ENCODE measurements at places on chromosomes 7 and 10.

DNA sequence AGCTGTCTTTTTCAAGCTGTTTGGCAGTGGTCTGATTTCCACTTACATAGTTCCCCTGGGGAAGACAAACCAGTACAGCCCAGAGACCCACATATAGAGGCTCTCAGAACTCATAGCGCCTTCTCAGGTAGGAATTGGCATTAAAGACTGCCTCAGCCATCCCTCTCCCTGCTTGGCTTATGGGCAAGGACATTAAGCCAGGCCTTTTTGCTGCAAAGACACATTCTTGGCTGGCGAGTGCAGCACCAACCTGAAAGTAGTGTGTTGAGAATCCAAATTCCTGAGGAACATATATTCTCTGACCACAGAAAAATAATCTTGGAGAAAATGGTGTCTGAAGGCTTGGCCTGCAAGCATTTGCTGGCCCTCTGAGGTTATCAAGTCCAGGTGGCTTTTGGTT, 39.2 kb upstream of the HPS1 start:
- DNase-seq, result no peak

DNA sequence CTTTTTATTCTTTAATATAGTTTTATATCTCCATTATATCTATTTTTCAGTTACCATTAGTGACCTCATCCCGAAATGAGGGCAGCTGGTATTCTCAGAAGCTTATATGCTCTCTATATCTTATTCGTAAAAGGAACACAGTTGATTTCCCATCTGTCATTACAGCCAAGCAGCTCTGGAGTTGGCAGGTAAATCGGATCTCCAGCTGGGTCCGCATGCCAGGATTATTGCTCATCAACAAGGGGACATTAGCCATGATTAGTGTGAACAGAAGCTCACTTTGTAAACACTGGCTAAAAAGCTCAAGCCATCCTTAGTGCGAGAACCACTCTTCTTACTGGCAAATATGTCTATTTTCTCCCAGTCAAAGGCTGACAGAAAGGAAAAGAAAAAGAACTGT, 180.3 kb downstream of the NPSR1 start:
- no peak for DNase-seq

GRCh38 chr7:37510043-37510634, 61.5 kb upstream of the ELMO1 start:
- DNase-seq, result no peak

GRCh38 chr7:93895859-93896600, 5.5 kb upstream of the TFPI2 start:
- no peak for DNase-seq

GRCh38 chr10:60846173-60846572, 67.9 kb downstream of the CDK1 start:
- DNase-seq, result no peak

- DNase-seq, result peak; percentile 43
Observed at GRCh38 chr7:26199301-26200037, 1.1 kb downstream of the HNRNPA2B1 start.

DNA sequence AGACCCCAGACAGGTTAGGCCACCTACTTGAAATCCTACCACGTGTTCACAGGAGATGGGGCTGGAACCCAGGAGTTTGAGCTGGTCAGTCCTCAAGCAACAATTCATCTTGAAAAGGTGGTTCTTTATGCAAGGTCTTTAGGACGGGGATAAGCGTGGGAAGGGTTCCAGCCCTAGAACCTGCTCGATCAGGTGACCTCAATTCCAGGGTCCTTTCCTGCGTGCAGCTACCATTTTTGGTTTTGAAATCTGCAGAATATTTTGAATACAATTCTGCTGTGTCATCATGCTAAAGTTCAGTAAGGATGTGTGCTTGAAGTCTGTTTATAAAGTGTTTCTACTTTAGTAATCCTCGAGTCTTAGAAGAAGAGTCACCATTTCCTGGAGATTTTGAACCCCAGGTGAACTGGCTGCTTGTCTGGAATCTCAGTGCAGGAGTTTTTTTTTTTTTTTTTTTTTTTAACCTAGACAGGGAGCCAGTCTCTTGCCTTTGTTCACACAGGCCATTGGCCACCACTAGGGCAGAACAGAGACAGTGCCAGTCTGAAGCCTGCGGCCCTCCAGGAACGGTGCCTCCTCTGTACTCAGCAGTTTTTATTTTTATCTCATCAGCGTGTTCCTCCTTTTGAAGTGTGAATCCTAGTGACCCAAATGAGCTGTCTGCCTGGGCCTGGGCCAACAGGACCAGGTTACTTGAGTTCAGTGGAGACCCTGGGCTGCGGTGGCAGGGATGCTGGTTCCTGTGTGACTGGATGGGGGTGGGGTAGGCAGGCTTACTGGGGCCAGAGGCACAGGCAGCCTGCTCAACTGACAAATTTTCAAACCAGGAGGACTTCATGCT, 54.6 kb downstream of the EEPD1 start:
- DNase-seq, result no peak

DNA sequence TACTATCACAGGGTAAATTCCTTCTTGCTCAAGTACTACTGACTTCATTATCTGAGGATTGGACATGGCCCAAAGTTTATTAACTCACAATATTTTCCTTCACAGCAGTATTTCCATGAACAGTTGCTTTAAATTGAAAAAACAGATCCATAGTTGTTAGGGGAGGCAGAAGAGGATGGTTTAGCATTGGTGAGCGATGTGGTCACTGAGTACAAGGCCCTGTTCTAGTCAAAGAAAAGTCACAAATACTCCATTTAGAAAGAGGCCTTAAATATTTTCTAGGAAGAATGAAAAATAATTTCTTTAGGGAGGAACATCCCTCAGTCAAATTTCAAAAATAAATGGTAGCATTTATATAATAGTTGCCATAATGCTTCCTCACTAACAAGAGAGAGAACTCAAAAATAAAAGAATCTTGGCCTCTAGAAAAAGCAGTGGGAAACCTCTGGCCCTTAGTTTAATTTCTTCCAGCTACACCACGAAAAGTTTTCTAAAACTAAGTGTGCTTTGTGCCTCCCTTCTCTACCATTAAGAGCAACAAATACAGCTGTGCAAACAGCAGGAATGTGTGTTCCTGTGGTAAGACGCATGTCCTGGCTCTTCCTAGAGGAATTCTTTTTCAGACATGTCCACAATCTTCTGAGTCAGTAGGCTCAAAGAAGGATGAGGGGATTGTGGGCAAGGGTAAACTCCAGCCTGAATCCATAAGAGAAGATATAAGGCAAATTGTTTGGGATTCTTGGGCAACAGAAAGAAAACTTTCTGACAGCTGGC, 105.7 kb downstream of the HOXA1 start:
- no peak for DNase-seq

DNA sequence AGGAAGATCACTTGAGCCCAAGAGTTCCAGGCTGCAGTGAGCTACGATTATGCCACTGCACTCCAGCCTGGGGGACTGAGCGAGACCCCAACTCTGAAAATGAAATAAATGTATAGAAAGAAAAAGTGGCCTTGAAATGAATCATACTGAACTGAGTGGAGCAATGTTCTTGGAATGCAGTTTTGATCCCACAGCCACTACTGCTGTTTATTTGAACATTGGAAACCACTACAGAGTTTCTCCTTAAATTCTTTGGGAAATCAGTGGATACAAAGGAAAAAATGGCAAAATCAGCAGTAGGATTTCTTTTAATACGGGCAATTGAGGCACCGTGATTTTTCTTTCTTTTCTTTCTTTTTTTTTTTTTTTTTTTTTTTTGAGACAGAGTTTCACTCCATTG, 637.4 kb downstream of the GALNT17 start:
- DNase-seq, result no peak

- DNase-seq, result no peak
Observed at GRCh38 chr7:157978766-157979165, 608.9 kb downstream of the PTPRN2 start.

- DNase-seq, result no peak
Observed at GRCh38 chr7:105690325-105690945, 109.1 kb upstream of the EFCAB10 start.

GRCh38 chr7:24733414-24734060, 23.7 kb downstream of the GSDME start:
- no peak for DNase-seq

GRCh38 chr7:142866361-142867096, 11.7 kb downstream of the EPHB6 start:
- no peak for DNase-seq

- no peak for DNase-seq
Observed at GRCh38 chr10:63390521-63390920, 75.3 kb downstream of the JMJD1C start.

- DNase-seq, result no peak
Observed at GRCh38 chr7:55224111-55224510, 141.0 kb upstream of the LANCL2 start.

DNA sequence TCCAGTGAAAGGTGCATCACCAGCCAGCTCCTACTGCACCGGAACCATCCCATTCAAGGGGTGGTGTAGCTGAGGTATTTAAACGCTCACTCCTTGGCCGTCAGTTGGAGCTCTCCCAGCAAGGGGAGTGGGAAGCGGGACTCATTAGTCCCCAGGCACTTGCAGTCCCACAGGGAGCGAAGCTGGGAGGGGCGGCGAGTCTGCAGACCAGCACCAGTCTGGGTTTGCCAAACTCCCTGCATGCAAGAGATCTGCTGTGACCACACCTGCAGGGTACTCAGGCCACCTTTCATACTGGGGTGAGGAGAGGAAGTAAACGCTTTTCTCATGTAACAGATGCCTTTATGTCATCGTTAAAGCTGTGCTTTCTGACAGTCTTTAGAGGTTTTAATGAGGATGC, 187.9 kb downstream of the PTPRN2 start:
- DNase-seq, result no peak

DNA sequence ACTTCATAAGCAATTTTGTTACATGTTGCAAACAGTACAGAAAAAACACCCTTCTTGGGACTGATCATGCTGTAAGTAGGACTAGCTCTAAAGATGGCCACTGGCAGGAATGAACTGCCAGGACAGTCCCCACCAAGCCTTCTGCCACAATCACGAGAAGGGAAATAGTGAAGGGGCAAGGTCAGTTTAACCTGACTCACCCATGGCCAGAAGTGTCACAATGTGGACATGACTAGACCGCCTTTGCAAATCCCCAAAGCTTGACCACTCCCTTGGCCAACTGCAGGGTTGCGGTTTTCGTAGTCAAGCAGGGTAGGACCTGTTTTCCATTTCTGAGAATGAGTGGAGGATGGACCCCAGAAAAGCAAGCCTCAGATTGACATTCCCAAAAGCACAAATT, 19.4 kb upstream of the FRAT2 start:
- no peak for DNase-seq

GRCh38 chr10:22672319-22673090, 41.9 kb downstream of the PIP4K2A start:
- no peak for DNase-seq

Measured in HL-60 (cell line).